ENCODE measurements at places on chromosomes 6 and 20.
A peak's percentile ranks its signal among the peaks of the same experiment; 100 is the strongest.

DNA sequence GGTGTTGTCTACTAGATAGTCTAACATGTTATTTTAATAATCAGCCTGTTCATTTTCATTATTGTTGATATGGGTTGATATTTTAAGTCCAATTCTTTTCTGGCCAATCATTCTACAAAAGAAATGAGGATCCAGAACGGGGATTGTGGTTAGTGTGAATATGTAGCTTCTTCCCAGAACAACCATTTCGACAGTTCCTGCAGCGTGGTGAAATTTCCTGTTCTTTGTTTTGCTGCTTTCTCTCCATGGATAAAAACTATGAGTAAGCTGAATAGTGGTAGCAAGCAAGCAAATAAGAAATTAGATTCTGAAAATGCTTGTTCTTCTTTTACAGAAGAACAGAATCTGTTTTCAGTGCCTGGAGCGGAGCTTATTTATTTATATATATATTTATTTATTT is 65.5 kb upstream of the F13A1 start:
- no peak for DNase-seq

DNA sequence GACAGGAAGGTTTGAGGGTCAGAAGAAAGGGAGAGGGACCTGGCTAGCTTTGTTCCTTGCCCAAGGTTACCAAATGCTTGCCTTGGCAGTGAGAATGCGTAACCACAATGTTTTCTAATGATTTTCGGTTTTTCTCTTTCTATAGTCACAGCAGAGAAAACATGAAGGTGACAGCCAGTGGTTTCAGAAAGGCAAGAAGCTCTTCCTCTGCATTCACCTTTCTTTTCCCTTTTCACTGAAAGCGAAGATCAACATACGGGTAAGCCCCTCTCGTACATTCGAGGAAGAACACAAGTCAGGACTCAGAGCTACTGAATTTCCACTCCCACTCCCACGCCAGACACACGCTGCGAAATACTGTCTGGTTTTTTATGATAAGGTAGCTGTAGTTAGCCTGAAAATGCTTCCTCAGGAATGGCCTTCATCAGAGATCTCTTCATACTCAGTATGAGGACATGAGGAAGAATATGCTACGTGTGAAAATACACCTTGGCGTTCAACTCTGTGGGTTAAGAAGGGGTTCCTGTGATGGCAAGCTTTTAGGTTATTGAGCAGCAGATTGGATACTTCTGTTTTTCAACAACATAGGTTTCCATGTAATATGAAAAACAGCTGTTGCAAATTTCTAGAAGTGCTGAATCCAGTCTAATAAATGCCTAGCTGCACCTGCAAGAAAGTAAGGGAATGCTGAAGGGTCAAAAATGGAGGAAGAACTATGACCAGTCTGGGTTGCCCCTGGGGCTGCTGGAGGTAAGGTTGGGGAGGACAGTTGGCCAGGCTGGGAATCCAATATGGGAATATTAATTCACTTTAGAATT is 7.4 kb upstream of the CD83 start:
- DNase-seq = no peak

- no peak for DNase-seq
Measured at GRCh38 chr6:63644668-63645326, 9.2 kb downstream of the PHF3 start.

- DNase-seq = peak; percentile 45
Measured at GRCh38 chr6:7974938-7975763, 64.6 kb upstream of the TXNDC5 start.

DNA sequence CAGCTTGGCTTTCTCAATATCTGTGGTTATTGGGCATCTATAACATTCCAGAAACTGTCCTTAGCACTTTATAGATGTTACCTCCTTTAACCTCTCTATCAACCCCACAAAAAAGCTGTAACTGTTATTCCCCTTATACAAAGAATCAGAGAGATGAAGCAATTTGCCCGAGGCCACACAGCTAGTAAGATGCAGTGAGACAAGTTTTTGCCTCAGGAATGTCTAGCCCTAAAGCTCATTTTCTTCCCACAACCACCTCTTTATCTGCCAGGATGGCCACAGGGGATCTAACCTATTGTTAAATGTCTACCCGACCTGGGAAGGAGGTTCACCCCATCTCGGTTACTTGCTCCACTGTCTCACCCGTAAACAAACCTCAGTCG is 31.9 kb upstream of the TCP11 start:
- no peak for DNase-seq

DNA sequence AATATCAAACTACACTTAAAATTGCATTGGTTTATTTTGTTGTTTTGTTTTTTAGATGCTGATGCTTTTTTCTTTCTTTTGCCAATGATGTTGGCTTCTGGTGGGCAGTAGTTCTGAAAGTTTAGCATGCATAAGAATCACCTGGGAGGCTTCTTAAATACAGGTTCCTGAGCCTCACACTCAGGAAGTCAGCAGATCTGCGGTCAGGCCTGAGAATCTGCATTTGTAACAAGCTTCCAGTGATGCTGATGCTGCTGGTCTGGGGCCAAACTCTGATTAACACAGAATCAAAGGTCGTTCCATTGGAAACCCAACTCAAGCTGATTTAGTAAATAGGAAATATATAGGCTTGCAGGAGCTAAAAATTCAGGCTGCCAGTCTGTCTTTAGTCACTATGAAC is 412.9 kb upstream of the SPTLC3 start:
- DNase-seq = no peak

DNA sequence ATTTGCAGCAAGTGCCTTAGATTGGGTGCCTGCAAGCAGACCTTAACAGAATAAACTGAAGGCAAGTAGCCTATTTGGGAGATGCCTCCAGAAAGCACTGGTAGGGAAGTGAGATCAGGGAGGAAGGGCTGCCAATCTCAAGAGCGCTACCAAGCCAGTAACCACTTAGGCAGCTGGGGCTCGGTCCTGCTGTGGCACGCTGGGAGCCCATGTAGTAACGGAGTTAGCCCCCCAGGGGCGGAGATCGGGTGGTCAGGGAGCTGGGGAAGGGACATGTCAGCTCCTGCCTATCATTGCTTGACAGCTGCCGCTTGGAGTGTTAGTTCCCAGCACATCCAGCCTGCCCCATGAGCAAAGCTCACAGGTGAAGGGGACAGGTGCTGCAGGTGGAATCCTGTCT is 127.0 kb downstream of the CEBPB start:
- DNase-seq = no peak

- no peak for DNase-seq
Measured at GRCh38 chr6:84249724-84250123, 22.3 kb upstream of the CEP162 start.

- DNase-seq = no peak
Measured at GRCh38 chr6:46216879-46217278, 46.1 kb upstream of the ENPP5 start.

DNA sequence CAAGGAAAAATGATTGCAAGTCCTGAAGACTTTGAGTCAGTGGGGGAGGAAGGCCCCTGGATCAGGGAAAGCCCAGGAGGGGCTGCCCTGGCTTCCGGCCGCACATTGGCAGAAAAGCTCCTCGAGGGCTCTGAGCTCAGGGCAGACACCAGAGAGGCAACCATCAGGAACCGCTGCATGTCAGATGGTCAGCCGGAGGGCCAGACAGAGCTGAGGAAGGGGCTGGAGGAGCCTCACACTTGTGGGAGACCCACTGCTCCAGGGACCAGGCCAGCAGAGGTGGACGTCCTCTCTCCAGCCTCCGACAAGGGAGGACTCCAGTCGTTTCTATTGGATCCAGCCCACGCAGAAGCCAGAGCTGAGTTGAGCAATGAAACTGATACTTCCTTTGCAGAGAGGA is 30.2 kb upstream of the AAR2 start:
- DNase-seq = no peak

DNA sequence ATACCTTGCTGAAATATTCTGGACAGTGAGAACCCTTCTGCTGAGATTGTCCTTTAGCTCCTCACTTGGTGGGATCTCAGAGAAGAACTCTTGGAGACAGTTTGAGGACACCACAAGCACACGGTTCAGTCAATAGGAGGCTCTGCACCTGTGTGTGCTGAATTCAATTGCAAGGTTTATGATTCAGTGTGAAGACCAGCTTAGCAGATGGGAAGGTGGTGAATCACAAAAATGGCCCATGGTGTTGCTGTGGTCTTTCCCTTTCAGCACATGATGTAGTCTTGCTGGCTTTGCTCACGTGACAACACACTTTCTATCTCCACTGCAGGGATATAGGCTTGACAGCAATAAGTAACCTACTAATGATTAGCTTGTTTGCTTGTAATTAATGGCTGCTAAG is 270.3 kb downstream of the SLC24A3 start:
- DNase-seq = no peak

GRCh38 chr6:135577059-135577538 is 79.6 kb upstream of the AHI1 start:
- DNase-seq = no peak

DNA sequence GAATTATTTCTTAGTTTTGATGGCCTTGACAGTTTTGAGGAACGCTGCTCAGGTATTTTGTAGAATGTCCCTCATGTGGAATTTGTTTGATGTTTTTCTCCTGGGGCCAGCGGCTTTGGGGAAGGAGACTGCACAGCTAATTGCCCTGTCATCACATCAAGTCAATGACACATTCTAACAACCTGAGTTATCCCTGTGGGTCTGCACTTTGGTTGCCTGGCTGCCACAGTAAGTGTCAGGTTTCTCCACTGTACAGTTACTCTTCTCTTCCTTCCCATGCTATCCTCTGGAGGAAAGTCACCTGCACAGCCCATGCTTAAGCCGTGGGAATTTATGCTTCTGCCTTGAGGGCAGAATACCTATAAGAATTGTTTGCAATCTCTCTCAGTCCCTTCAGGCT is 1.4 kb upstream of the TREML4 start:
- DNase-seq = no peak

- DNase-seq = no peak
Measured at GRCh38 chr6:162385980-162386379, 341.6 kb downstream of the PRKN start.

- DNase-seq = no peak
Measured at GRCh38 chr20:9214685-9215084, 145.8 kb downstream of the PLCB4 start.

- DNase-seq = no peak
Measured at GRCh38 chr6:15969236-15969778, 159.6 kb upstream of the MYLIP start.

DNA sequence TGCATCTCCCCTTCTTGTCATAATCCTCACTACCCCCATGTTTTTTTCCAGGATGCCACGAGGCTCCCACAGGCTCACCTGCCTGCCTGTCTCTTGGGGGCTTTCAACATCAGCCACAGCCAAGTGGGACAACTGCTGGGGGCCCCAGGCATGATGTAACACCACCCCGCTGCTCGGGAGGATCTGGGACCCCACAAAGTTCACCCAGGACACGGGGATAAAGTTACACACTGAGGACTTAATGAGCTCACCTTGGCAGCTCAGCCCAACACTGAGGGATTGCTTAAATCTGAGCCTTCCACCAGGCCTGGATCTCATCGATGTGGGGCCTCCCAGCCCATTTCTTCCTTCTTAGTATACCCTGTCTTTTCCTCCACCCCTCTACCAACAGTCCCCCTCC is 56.4 kb upstream of the NNAT start:
- no peak for DNase-seq

GRCh38 chr20:48384147-48384818 is 443.5 kb downstream of the PREX1 start:
- no peak for DNase-seq

DNA sequence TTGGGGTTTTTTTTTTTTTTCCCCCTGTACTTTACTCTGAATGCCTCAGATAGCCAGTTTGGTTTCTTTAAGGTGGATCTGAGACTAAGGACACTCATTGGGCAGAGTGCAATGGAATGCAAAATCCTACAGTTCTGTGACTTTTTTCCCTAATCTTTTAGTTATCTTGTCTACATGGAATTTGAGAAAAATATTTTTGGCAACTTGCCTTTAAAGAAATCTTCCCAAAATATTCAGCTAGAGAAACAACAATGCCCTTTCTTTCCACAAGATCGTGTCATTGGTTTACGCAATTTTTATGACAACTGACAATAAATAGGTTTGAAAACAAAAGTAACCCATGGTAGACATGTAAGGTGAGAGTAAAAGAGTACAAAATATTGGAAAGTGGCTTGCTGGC is 171.7 kb upstream of the LAMP5 start:
- no peak for DNase-seq

DNA sequence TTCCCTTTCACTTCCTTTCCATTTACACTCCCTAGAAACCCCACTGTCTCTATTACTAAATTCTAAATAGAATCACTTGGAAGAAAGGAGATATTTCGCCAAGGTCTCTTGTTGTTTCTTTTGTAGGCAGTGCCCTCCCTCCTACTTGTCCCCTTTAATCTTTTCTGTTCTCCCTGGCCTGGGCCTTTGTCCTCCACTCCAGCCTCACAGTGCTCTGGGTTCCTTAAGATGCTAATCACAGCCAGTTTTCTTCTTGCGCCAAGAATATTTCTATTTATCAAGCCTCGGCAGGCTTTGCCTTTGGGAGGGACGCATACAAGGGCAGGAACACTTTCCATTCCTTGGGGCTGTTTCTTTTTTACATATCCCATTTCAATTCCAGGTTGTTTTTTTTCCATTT is 520.6 kb upstream of the CHD6 start:
- DNase-seq = no peak

GRCh38 chr6:49528571-49528970 is 21.9 kb upstream of the C6orf141 start:
- no peak for DNase-seq

GRCh38 chr6:49662892-49663261 is 26.2 kb upstream of the RHAG start:
- DNase-seq = no peak

DNA sequence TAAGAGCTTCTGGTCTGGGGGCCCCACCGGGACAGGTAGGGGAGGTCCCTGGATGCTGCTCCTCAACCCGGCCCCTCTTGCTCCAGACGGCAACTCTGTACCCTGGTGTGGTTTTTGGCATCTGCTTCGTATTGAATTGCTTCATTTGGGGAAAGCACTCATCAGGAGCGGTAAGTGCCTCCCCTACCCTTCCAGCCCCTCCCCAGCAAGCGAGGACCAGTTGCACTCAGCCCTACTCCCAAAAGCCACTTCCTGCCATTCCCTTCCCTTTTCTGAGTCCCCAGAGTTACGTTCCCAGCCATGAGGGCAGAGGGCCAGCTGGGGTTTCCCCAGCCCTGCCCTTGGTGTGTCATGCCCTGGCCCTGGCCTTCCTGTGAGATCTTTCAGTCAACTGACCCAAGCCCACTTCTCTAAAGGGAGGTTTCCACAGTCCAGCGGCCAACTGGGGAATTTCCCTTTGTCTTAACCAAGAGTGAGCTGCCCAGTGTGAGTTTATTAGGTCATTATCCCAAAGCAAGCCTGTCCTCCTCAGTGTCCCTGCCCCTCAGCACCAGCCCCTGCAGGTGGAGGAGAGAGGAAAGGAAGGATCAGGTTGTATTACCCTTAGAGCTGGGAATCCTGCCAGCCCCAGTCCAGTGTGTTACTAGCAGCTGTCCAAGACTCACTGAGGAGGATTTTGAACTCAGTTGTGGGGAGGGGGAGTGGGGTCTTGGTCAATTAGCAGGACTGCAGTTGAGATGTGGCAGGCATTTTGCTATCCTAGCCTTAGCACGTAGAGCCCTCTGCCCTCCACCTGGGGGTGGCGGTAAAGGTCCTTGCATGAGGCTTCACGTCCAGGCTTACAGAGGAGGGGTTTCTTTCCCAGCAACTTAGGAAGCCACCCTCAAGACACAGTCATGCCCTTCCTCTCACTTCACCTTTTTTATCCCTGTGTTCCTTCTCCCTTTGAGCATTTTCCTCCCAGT is 45.8 kb downstream of the TM9SF4 start:
- DNase-seq = peak; percentile 24

Measured in HS-27A (cell line).